Caco-2 (cell line): ENCODE measurements at places on chromosomes 12 and 14. TPM values are rescaled to one million over a fixed set of nuclear protein-coding genes. Genes with fewer than 3 reads are reported as not detected.

The INHBC gene
- total RNA-seq, result not detected in 2 replicates

The SLC7A8 gene
- total RNA-seq, result 26.9 and 28.9 TPM in 2 replicates

The PLCZ1 gene
- total RNA-seq, result not detected in 2 replicates

The KLRB1 gene
- total RNA-seq, result not detected in 2 replicates

The GNB3 gene
- total RNA-seq, result 3.9 and 5.1 TPM in 2 replicates

The FKBP11 gene
- 79.5 and 83.2 TPM in 2 replicates for total RNA-seq

The HOXC4 gene
- total RNA-seq, result 2.9 and 4.1 TPM in 2 replicates

The SINHCAF gene
- 286 and 319 TPM in 2 replicates for total RNA-seq

The CLEC4D gene
- total RNA-seq, result not detected in 2 replicates

The KRT81 gene
- total RNA-seq, result 0.28 and 0.45 TPM in 2 replicates

The CRIP2 gene
- total RNA-seq, result 0.88 and 1.5 TPM in 2 replicates

DNA sequence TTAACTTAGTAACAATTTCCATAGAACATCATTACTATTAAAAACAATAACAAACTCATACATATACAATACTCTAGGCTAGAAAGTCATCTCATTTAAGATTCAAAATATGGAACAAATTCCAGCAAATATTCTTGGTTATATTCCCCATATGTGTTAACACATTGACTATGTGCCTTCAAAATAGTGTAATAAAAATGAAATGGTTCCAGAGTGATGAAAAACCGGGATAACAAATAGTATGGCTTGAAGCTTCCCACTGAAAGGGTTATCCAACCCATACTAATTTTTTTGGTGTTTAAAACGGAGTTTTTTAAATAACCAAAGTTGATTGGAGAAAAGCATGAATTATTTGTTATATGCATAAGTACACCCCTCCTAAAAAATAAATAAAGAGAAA lies 5.3 kb downstream of the LRIG3 start:
- no peak overlapping the region for H3K27ac ChIP-seq
- no peak for DNase-seq
- H3K27me3 ChIP-seq, result no peaks in the 10 kb centered on the region
- peaks cover 9% of the 10 kb centered on the region; the same call in 1 of the 2 replicates for H3K4me1 ChIP-seq
- H3K36me3 ChIP-seq, result 0 out of 2 replicates have a peak, but pooled peaks cover 2% of the 10 kb centered on the region
- no peak overlapping the region for H3K4me3 ChIP-seq

GRCh38 chr12:129854591-129854990 lies 49.2 kb downstream of the TMEM132D start:
- no peaks in the 10 kb centered on the region for H3K27me3 ChIP-seq
- DNase-seq, result no peak
- H3K4me3 ChIP-seq, result no peak overlapping the region

GRCh38 chr12:116037941-116038837 lies 239.3 kb downstream of the MED13L start:
- peaks cover 1% of the 10 kb centered on the region; the same call in 1 of the 2 replicates for H3K36me3 ChIP-seq
- no peak overlapping the region for H3K4me3 ChIP-seq
- H3K27ac ChIP-seq, result peak overlapping the region; percentile 79
- H3K4me1 ChIP-seq, result peaks cover 46% of the 10 kb centered on the region
- no peaks in the 10 kb centered on the region for H3K27me3 ChIP-seq

- no peak overlapping the region for H3K4me3 ChIP-seq
- H3K27me3 ChIP-seq, result no peaks in the 10 kb centered on the region
- no peaks in the 10 kb centered on the region for H3K4me1 ChIP-seq
- no peak for DNase-seq
- H3K27ac ChIP-seq, result peak overlapping the region; percentile 23
- no peaks in the 10 kb centered on the region for H3K36me3 ChIP-seq
Observed at GRCh38 chr12:1083151-1083888, 92.3 kb downstream of the ERC1 start.

DNA sequence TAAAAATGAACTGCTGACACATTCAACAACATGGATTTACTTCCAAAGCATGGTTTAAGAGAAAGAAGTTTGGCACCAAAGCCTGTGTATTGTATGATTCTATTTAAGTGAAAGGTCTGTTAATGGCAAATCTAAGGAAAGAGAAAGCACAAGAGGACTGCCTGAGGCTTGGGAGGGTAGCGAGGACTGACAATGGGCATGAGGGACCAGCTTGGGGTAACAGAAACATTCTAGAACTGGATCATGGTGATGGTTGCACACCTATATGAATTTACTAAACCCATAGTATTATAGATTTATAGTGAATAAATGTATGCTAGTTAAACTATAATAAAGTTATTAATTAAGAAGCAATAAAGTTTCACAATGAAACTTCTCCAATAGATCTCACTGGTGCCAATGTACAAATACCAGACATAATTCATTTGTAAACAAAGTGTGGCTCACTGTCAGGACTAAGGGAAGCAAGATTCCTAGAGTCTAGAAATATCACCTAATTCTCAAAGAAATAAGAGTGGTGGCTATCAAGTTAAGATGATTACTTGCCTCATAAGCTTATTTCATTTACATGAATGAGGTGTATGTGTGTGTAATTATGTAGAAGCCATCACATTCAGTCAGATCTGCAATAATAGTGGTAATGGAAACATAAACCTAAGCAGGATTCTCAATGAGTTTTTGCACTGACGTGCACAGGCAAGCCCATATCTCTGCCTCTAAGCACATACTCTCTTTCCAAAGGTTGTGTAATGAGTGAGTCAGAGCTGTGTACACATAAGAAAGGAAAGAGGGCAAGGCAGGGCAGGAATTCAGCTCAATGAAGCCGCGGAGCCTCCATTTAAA lies 353.4 kb downstream of the KCNH5 start:
- no peaks in the 10 kb centered on the region for H3K36me3 ChIP-seq
- H3K4me3 ChIP-seq, result no peak overlapping the region
- peak overlapping the region; percentile 94 for H3K27ac ChIP-seq
- DNase-seq, result peak; percentile 84
- peaks cover 69% of the 10 kb centered on the region for H3K4me1 ChIP-seq
- H3K27me3 ChIP-seq, result no peaks in the 10 kb centered on the region

GRCh38 chr14:72608391-72609204 lies 285.3 kb downstream of the DPF3 start:
- H3K27ac ChIP-seq, result no peak overlapping the region
- H3K4me1 ChIP-seq, result no peaks in the 10 kb centered on the region
- DNase-seq, result no peak
- H3K36me3 ChIP-seq, result no peaks in the 10 kb centered on the region

- no peak for DNase-seq
- H3K4me3 ChIP-seq, result no peak overlapping the region
- H3K27ac ChIP-seq, result no peak overlapping the region
- no peaks in the 10 kb centered on the region for H3K27me3 ChIP-seq
- no peaks in the 10 kb centered on the region for H3K36me3 ChIP-seq
Observed at GRCh38 chr14:93464271-93464670, 33.5 kb downstream of the UNC79 start.

- DNase-seq, result no peak
- H3K27me3 ChIP-seq, result no peaks in the 10 kb centered on the region
- 0 out of 2 replicates have a peak, but pooled peaks cover 4% of the 10 kb centered on the region for H3K4me1 ChIP-seq
- no peak overlapping the region for H3K4me3 ChIP-seq
Observed at GRCh38 chr12:70106347-70106746, 136.9 kb upstream of the CNOT2 start.

DNA sequence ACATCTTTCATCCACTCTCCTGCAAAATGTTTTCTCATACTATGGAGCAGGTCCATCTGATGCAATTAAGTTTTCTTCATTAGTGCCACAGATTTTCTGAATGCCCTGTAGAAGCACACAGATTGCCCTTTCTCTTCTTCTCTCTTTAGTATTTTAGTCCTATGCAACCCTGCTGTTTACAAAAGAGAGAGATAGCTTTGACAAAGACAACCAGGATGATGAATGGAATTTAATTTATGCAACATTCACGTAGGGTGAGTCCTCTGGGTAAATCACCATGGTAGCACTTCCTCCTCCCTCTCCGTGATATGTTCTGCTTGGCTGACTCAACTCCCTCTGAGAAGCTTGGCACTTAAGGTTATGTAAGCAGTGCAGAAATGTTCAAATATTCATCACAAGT lies 400.9 kb upstream of the PDE3A start:
- H3K36me3 ChIP-seq, result no peaks in the 10 kb centered on the region
- H3K27me3 ChIP-seq, result no peaks in the 10 kb centered on the region
- no peak for DNase-seq
- H3K27ac ChIP-seq, result no peak overlapping the region

GRCh38 chr12:51814311-51815088 lies 34.0 kb downstream of the FIGNL2 start:
- DNase-seq, result peak; percentile 83
- H3K4me3 ChIP-seq, result peak overlapping the region; percentile 66
- no peaks in the 10 kb centered on the region for H3K27me3 ChIP-seq
- peaks cover 11% of the 10 kb centered on the region for H3K4me1 ChIP-seq
